ENCODE measurements at places on chromosomes 4 and X. TPM values are rescaled to one million over a fixed set of nuclear protein-coding genes. Genes with fewer than 3 reads are reported as not detected.

The SORCS2 gene
- total RNA-seq = 0.07 TPM

GRCh38 chr4:164441109-164441508 is 312.8 kb upstream of the SMIM31 start:
- no peaks in the 10 kb centered on the region for H3K36me3 ChIP-seq
- no peaks in the 10 kb centered on the region for H3K27me3 ChIP-seq
- DNase-seq = no peak
- H3K4me3 ChIP-seq = no peak overlapping the region
- no peak overlapping the region for H3K27ac ChIP-seq

GRCh38 chrX:119655125-119655524 is 37.8 kb downstream of the SEPTIN6 start:
- H3K27me3 ChIP-seq = no peaks in the 10 kb centered on the region
- DNase-seq = peak; percentile 83
- peak overlapping the region; percentile 34 for H3K4me3 ChIP-seq

- no peak overlapping the region for H3K4me3 ChIP-seq
- H3K27ac ChIP-seq = no peak overlapping the region
- H3K36me3 ChIP-seq = no peaks in the 10 kb centered on the region
- no peaks in the 10 kb centered on the region for H3K27me3 ChIP-seq
- H3K4me1 ChIP-seq = peaks cover 4% of the 10 kb centered on the region
- no peak for DNase-seq
Measured at GRCh38 chrX:7205037-7205577, 57.2 kb upstream of the PUDP start.

DNA sequence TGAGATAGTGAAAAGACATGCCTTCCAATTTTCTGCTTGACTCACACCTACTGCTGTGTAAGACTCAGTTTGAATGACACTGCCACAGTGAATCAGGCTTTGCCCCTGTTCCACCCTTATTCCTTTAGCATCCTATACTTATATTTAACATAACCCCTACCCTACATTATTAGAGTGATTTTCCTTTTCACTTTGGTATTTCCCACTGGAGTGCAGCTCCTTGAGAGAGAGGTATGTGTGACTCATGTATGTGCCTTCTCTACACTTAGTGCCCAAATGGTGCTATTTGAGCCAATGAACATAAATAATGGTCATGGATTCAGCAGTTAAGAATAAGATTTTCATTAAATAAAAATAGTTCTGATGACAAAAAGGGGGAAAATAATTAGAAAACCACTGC is 69.5 kb downstream of the RRAGB start:
- H3K4me1 ChIP-seq = no peaks in the 10 kb centered on the region
- DNase-seq = no peak
- H3K27me3 ChIP-seq = no peaks in the 10 kb centered on the region
- no peaks in the 10 kb centered on the region for H3K36me3 ChIP-seq
- no peak overlapping the region for H3K4me3 ChIP-seq
- H3K27ac ChIP-seq = no peak overlapping the region

DNA sequence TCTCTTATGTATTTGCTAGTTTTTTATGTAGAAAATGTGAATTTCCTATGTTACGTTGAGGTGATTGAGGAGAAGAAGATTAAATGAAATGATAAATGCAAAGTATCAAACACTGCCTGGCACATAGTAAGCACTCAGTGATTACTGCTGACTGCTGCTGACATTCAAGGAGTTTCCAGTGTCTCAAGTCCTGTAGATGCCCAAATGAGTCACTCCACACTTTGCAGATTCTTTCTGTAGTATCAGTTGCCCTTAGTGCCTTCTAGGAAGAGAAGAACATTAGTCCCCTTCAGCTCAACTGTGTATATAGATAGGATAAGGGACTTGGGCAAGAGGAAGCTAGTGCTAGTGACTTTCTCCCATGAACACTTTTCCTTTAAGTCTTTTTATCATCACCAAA is 240.5 kb upstream of the TEX13A start:
- no peaks in the 10 kb centered on the region for H3K36me3 ChIP-seq
- no peak overlapping the region for H3K4me3 ChIP-seq
- H3K27ac ChIP-seq = no peak overlapping the region

The AVPR2 gene
- total RNA-seq = not detected

The NUDT11 gene
- total RNA-seq = 2.8 TPM

The NSD2 gene
- 197 TPM for total RNA-seq

DNA sequence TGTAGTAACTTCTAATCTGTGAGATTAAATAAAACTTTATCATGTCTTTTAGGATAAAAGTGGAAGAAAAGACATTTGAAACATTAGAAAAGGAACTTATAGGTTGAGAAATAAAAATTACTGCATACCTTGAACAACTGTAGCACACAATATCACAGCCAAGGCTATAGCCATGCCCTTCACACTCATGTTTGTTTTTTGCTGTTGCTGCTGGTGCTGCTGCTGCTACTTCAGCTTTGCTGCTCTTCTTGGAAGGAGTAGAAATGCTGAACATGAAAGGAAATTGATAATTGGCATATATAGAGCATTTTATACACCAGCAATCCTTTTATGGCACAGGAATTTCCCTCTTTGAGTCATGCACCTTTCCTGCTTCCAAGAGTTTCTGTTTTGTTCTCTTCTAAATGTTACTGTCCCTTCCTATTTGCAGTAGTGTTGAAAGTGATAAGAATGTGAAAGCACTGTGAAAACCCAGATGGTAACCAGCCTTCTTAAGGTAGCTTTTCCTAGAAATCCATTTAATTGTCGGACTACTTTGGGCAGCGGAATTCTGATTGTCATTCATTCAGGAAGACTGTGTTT is at the start of gene CXCL11:
Gene CXCL11 (minus strand): TSS at position 272 of the 582 bp plus-strand sequence. CDS start 83 bp downstream, at position 189.
- H3K27ac ChIP-seq = no peak within 1 kb of the TSS
- H3K27me3 ChIP-seq = no peaks in the 10 kb centered on the region
- DNase-seq = no peak
- no peaks in the 10 kb centered on the region for H3K4me1 ChIP-seq
- no peak within 1 kb of the TSS for H3K4me3 ChIP-seq

GRCh38 chr4:153393397-153393796 is 48.9 kb downstream of the MND1 start:
- DNase-seq = no peak
- no peaks in the 10 kb centered on the region for H3K36me3 ChIP-seq
- H3K27ac ChIP-seq = no peak overlapping the region
- H3K4me3 ChIP-seq = no peak overlapping the region
- H3K4me1 ChIP-seq = peaks cover 1% of the 10 kb centered on the region

- peak; percentile 78 for DNase-seq
- peaks cover 3% of the 10 kb centered on the region for H3K4me1 ChIP-seq
- no peaks in the 10 kb centered on the region for H3K27me3 ChIP-seq
- H3K4me3 ChIP-seq = peak within 1 kb of the TSS; percentile 83
Measured at GRCh38 chrX:107205770-107206696, at the start of the genes DNAAF6 and NUP62CL. TSS of gene DNAAF6 (plus strand) at chrX:107206611. CDS start at chrX:107212876, 6,265 bp downstream. TSS of gene NUP62CL (minus strand) at chrX:107206433. CDS start at chrX:107175146, 31,287 bp downstream.

The SPRY1 gene
- 14.0 TPM for total RNA-seq

GRCh38 chr4:150525321-150525868 is 56.6 kb upstream of the MAB21L2 start:
- no peak for DNase-seq
- no peaks in the 10 kb centered on the region for H3K27me3 ChIP-seq
- peaks cover 2% of the 10 kb centered on the region for H3K36me3 ChIP-seq
- H3K27ac ChIP-seq = no peak overlapping the region
- H3K4me1 ChIP-seq = peaks cover 4% of the 10 kb centered on the region

The GABRG1 gene
- not detected for total RNA-seq

The LARP7 gene
- total RNA-seq = 40.9 TPM

DNA sequence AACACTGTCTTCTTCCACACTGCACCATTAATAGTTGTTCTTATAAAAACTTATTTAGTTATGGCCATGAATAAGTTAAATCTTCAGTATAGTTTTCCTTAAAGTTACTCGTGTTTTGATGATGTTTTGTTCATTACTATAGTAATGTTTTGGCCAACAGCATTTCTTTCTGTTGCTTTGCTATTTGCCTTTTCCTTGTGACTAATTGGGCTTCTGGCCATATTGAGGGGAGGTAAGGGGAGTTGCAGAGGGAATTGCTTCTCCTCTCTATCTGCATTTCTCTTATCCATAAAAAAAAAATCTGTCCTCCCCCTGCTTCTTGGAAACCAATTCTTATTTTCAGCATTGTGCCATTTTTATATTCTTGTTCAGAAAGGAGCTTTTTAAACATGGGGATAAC is 42.7 kb upstream of the ZCCHC12 start:
- H3K4me3 ChIP-seq = no peak overlapping the region
- no peak for DNase-seq
- no peaks in the 10 kb centered on the region for H3K36me3 ChIP-seq

All from activated CD4-positive, alpha-beta memory T cell treated with anti-CD3 and anti-CD28 coated beads for 36 hours (primary cell).